ENCODE measurements at places on chromosomes 5 and 9. TPM values are rescaled to one million over a fixed set of nuclear protein-coding genes. Genes with fewer than 3 reads are reported as not detected.

The RMRP gene
- 10,099 TPM for total RNA-seq

The PAX5 gene
- 2.2 TPM for total RNA-seq

The KCNV2 gene
- not detected for total RNA-seq

The ORM2 gene
- total RNA-seq: not detected

The PLAC8L1 gene
- total RNA-seq: not detected

The AIF1L gene
- total RNA-seq: 1.3 TPM

The SEMA6A gene
- not detected for total RNA-seq

Data from activated naive CD8-positive, alpha-beta T cell treated with anti-CD3 and anti-CD28 coated beads for 36 hours (primary cell).